ENCODE measurements at places on chromosomes 7 and 10.
A peak's percentile ranks its signal among the peaks of the same experiment; 100 is the strongest.

DNA sequence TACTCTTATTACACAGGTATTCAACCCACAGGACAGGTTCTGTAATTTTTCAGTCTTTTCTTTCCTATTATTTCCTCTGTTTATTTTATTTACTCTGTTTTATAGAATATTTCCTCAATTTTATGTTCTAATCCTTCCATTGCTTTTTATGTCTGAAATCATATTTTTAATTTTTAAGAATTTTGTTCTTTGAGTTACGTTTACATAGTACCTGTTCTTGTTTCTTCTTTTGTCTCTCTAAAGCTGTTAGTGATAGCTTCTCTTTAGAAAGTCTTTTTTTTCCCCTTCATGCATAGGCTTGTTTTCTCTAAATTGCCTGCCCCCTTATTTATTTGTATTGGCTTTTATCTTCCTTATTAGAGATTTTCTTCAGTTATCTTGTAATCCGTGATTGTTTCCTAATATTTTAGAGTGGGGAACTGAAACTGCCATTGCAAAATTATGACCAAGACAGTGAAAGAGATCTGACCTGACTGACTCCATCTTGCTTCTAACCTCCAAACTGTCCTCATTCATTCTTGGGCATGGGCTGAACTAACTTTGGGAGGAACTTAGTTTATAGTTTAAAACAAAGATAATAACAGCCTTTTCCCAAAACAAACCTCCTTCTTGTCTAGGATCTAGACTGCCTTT is 187.6 kb downstream of the PFKFB3 start:
- no peak for DNase-seq

GRCh38 chr7:2624293-2624886 is 7.4 kb upstream of the TTYH3 start:
- DNase-seq: no peak

GRCh38 chr10:89653410-89653869 is 8.4 kb upstream of the PANK1 start:
- DNase-seq: no peak

DNA sequence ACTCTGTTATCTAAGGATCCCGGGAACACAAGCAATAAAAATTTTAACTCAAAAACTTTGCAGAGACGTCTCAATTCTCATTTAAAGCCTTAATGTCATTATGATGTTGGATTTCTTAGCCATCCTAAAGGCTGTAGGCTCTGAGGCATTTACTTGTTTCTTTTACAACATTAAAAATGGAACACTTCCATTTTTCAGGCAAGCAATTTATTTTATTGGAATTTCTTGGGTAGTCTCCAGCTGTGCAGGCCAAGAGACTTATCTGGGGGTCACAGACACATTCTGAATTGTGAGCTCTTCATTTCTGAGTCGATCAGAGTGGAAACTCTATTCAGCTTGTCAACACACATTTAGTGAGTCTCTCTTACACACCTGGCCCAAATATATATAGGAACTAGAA is 48.0 kb upstream of the KIF5B start:
- DNase-seq: no peak

DNA sequence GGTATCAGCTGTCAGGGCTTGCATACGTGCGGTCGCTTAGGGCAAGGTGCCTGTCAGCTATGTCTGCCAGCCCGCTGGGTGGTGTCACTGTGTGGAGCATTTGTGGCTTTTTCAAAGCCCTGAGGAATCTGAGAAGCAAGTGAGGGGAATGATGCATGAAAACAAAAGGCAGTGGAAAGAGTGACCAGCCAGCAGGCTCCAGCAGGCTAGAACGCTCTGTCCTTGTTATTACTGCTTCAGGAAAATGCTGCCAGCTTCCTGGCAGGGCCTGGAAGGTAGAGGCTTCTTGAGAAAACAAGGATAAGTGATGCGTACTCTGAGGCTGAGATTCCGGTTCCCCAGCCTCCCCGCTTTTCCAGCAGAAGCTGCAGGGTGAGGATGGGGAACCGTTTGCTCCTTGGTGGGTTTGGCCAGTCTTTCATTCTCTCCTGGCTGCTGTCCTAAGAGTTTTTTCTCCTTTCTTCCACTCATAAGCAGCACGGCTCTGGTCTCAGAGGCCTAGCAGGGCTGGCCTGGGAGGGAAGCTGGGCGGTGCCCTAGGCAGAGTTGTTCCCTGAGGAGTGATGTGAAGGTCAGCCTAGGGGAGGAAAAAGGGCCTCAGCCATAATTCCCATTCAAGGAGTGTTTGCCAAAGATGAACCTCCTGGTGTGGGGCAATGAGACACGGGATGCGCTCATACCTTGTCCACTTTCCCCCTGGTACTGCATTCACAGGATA is 42.8 kb upstream of the MKLN1 start:
- peak; percentile 24 for DNase-seq

GRCh38 chr7:90413185-90413528 is 9.9 kb downstream of the CLDN12 start:
- no peak for DNase-seq

GRCh38 chr10:50497758-50498157 is 126.0 kb downstream of the SGMS1 start:
- no peak for DNase-seq

DNA sequence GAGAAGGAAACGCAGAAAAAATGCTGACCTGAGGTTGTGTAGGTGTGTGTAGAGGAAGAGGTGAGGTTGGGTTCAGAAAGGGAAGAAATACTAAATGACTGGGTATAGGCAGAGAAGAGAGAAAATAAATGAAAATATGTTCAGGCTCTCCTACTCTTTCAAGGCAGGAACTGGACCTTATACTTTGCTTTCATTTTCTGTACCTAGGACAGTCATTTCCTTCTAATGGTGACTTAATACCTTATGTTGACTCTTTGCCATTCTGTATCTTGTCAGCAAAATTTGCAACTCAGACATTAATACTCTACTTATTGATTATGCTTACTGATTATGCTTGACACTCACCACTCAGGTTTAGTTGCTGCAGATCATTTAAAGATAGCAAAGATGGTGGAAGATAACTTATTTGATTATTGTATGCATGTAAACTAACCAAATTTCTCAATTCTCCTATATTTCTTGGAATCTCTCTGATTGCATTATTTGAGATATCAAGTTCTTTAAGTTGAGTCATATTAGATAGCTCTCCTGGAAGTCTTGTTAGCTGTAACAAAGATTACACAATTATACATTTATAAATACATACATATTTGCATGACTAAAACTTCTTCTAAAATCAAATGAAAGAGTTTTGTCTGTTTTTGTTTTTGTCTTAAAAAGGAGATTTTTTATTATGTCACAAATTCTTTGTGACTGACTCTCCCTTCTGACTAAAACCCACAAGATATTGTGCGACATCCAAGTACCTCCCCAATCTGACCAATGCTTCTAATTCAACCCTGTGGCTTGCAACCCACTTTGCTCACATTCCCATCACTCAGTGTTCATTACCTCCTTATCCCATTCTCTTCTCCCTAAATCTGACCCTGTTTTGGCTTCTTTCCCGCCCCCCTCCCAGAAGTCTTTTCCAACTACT is 20.0 kb downstream of the LRRD1 start:
- no peak for DNase-seq

DNA sequence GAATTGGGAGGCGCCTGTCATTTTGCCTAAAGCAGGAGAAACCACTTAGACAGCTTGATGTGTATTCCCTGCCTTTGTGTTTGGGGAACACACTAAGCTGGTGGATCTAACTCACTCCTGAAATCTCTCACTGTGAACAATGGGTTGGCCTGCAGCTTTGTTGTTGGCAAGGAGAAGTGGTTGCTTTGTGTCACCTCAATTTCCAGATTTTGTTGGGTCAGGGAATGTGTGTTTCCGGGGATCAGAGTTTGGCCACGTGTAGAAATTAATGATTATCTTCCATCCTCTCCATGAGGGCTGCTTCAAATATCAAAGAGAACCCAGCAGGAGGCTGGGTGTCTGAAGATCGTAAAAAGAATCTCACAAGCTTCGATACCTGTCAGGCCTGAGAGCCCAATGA is 27.8 kb downstream of the A1CF start:
- peak; percentile 8 for DNase-seq

GRCh38 chr10:31242902-31243301 is 76.1 kb upstream of the ZEB1 start:
- DNase-seq: no peak

DNA sequence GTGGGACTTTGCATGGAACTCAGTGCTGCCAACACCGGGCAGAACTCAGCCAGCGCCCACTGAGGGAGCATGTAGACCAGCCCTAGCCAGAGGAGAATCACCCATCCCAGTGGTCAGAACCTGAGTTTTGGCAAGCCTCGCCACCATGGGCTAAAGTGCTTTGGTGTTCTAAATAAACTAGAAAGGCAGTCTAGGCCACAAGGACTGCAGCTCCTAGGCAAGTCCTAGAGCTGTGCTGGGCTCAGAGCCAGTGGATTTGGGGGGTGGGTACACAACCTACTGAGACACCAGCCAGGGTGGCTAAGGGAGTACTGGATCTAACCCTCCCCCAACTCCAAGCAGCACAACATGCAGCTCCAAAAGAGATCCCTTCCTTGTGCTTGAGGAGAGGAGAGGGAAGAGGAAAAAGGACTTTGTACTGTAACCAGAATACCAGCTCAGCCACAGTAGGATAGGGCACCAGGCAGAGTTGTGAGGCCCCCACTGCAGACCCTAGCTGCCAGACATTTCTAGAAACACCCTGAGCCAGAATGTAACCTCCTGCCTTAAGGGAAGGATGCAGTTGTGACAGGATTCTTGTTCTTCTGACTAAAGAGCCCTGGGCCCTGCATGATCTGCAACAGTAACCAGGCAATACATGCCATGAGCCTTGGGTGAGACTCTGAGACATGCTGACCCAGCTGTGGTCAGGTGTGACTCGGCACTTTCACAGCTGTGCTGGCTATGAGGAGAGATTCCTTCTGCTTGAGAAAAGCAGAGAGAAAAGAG is 24.4 kb downstream of the GSDME start:
- no peak for DNase-seq

DNA sequence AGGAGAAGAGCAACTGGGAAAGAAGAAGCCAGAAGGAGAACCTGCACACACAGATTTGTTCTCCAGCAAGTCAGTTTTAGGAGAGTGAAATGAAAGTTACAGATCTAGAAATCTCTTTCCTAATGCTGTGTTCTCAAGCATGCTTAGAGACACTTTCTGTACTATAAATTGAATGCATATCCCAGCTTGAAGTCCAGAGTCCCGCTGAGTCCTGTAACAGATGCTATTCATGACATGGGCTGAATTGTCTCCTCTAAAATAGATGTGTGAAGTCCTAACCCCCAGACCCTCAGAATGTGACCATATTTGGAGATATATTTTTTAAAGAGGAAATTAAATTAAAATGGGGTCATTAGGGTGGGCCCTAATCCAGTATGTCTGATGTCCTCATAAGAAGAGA is 46.9 kb upstream of the GJD4 start:
- no peak for DNase-seq

- no peak for DNase-seq
Measured at GRCh38 chr7:35584990-35585389, 109.9 kb downstream of the HERPUD2 start.

- DNase-seq: no peak
Measured at GRCh38 chr10:123245264-123245663, 91.1 kb downstream of the BUB3 start.

DNA sequence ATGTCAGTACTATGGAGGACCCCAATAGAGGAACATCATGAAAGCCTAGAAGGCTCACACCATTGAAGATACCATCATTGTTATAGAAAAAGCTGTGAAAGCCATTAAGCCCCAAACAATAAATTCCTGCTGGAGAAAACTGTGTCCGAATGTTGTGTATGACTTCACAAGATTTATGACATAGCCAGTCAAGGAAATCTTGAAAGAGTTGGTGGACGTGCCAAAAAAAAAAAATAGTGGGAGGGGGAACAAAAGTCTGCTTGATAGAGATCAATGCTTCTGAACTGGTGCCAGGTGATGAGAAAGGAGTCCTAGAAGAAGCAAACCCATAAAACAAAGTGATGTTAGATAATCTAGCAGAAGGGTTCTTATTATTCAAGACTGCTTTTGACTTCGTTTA is 41.2 kb downstream of the RALA start:
- DNase-seq: no peak

DNA sequence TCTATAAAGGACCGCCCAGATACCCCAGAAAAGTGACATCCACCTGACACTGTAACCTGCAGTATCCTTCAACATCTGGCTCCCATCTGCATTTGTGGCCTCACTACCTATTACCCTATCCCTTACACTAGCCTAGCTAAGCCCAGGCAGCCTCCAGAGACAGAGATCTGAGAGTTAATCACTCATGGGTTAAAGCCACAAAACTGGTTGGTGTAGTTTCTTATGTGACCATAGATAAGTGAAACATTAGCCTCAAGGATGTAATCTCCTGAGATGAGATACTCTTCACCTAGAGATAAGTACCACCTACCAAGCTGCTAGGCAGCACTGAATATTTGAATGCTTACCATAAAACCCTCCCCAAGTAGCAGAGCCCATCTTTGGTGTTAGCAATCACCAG is 35.4 kb downstream of the CTTNBP2 start:
- no peak for DNase-seq

GRCh38 chr10:74585231-74586087 is 240.9 kb upstream of the KAT6B start:
- DNase-seq: no peak

DNA sequence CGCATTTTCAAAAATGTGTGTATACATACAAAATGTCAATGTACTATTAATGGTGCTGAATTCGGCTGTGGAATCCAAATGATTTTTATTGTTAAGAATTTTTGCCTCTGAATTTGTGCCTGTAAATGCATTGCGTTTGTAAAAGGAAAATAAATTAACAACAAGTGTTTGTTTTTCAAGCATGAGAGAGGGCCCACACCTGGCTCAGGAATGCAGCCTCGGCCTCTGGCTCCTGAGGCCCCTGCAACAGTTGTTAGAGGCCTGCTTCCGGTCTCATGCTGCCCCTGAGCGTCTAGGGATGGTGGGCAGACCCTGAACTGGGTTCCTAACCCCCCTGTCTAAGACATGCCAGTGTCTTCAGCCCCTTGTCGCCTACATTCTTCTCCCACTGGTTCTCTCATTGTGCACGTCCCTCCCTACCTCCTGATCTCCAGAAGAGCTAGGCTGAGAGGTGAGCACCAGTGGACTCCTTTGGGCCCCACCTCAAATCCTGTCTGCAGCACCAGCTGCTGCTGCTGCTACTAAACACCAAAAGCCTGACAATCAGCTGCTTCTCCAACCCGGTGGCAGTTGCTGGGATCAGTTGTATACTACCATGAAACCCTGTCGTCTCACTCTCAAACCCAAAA is 1.9 kb upstream of the BTBD16 start:
- DNase-seq: no peak

GRCh38 chr10:25036381-25036780 is 20.0 kb downstream of the THNSL1 start:
- no peak for DNase-seq

DNA sequence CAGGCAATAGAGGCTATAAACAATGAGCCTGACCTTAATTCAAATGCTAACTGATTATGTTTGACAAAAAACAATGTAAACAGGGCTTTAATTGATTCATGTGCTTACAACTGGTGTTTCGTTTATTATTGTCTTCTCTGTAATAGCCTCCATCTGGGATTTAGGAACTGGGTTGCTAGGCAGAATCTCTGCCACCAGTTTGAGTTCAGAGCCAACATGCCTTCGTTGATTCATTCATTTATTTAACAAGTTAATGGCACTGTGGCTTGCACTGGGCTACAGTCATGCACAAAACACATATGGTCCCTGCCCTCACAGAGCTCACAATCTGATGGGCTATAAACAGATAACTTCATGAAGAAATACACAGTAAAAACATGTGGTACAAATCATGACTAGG is 19.6 kb upstream of the CDHR3 start:
- no peak for DNase-seq

Data from neuronal stem cell (in vitro differentiated cells).